ENCODE measurements at places on chromosomes 6 and 20.

DNA sequence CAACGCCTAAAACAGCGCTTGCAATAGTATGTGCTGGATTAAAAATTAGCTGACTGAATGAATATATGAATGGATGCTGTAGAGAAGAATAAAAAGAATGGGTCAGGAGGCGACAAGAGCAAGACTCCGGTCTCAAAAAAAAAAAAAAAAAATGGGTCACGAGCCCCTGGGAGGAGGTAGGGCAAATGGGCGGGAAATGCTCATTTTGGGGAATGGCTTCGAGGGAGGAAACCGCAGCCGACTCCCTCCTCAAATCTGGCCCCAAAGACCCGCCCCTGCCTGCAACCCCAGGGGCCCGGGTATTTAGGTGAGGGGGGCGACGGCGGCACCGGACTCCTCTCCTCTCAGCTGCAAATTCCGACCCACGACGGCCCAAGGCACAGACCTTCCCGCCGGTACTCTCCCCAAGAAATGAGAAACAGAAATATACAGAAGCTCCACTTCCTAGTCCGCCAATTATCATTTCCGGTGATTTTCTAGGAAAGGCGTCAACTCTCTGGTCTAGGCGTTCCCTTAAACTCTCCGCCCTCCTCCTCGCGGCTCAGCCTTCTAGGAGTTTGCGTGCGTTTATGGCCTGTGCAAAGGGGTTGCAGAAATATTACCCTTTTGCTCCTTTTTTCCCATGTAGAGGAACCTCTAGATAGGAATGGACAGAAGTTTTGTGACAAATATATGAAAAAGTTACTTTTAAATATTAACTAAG is at the start of gene ZNF311:
ZNF311 (minus strand) TSS at position 133 of the 703 bp plus-strand sequence. CDS start 1,361 bp downstream, outside the sequence.
- DNase-seq: no peak

- no peak for DNase-seq
Observed at GRCh38 chr20:50014570-50015562, 32.1 kb downstream of the SNAI1 start.

GRCh38 chr20:32912688-32913087 is 54.0 kb downstream of the EFCAB8 start:
- DNase-seq: no peak

DNA sequence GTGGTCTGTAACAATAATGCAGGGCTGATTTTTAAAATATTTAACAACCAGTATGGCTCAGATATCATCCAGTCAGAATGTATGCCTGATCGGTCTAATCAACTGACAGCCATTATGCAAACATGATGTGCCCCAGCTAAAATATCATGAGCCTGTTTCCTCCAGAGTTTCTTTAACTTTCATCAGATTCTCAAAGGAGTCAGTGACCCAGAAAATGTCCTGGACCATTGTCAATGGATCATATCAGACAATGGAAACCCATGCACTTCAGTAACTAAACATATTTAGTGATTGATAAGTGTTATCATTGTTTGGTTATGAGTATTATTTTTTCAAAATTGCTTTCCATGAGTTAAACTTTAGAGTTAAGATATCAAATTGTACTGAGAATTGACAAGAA is 173.5 kb downstream of the LMBRD1 start:
- no peak for DNase-seq

GRCh38 chr20:54995011-54995410 is 519.6 kb downstream of the DOK5 start:
- DNase-seq: no peak

DNA sequence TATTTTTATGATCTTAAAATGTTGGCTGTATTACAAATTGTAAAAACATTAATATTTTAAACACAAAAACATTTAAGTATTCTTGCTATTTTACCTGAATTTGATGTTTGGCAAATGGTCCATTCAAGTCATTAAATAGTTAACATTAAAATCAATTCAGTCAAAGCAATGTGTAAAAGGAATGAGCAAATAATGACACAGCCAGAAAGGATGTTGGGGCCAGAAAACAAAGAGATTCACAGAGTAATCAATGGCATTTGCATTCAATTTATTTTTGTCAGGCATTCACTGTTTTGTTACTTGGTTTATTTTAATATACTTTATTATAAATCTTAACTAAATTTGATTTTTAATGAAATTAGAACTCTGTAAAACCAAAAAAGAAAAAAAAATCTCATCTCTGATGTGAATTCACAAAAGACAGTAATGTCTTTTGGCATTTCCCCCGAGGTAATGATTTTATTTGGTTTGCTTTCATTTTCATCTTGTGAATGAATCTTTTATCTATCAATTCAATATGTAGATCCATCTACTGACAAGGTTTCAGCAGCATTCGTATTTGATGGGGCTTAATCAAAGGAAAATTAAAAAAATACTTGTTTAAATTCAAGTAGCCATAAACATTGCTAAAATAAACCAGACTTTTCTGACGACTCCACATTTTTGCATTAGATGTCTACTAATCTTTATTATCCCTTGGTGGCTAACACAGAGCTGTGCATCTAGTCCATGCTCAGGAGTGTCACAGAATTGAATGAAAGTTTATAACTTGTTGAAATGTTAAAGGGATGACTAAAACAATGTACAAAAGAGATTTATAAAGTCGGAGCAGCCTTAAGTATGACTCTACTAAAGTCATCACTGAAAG is 866.7 kb upstream of the GJE1 start:
- DNase-seq: no peak

GRCh38 chr6:36916126-36916525 is 30.4 kb downstream of the C6orf89 start:
- no peak for DNase-seq

GRCh38 chr6:40791004-40791403 is 203.8 kb upstream of the LRFN2 start:
- DNase-seq: no peak
